ENCODE measurements at places on chromosomes 1 and 21.
A peak's percentile ranks its signal among the peaks of the same experiment; 100 is the strongest.

DNA sequence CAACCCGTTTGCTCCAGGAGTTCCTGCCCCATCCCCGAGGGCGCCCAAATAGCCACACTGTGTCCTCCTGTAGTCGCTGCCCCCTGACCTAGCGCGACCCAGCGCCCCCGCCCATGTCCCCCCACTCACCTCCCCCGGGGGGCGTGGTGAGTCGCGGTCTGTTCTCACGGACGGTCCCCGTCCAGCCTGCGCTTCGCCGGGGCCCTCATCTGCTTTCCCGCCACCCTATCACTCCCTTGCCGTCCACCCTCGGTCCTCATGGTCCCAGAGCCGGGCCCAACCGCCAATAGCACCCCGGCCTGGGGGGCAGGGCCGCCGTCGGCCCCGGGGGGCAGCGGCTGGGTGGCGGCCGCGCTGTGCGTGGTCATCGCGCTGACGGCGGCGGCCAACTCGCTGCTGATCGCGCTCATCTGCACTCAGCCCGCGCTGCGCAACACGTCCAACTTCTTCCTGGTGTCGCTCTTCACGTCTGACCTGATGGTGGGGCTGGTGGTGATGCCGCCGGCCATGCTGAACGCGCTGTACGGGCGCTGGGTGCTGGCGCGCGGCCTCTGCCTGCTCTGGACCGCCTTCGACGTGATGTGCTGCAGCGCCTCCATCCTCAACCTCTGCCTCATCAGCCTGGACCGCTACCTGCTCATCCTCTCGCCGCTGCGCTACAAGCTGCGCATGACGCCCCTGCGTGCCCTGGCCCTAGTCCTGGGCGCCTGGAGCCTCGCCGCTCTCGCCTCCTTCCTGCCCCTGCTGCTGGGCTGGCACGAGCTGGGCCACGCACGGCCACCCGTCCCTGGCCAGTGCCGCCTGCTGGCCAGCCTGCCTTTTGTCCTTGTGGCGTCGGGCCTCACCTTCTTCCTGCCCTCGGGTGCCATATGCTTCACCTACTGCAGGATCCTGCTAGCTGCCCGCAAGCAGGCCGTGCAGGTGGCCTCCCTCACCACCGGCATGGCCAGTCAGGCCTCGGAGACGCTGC, 1.1 kb downstream of the HTR6 start:
- no peak for DNase-seq

DNA sequence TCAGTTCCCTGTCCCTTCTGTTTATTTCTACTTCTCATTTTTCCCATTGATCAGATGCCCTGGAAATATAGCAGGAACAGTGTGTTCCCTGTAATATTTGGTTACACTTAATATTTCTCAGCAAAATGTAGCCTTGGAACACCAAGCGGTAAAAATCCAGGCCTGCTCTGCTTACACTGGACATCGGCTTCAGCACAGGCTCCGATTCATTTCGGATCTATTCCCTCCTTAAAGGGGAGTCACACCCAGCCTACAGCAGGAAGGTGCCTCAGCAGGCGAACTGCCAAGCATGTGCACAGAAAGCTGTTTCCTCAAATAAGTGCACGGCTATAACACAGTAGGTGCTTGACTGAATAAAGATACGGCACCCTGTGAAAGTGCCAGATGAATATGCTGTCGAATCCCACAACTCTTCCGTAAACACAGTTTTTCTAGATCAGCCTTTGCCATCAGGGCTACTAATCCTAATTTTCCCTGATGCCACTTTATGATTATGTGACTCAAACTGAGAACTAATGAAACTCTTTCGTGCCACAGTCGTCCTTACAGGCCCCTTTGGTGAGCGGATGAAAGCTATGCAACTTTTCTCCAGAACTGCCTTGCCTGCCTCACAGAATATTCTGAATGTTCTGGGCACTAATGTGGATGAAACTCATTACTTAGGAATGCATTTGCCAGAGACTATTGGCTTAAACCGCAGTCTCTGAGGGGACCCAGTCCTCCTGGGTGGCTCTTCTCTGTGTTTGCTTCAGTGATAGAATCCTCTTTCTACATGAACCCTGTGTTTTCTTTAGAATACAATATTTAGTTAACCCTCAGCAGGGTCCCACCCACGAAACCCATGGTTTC, 275.5 kb upstream of the RUNX1 start:
- peak; percentile 60 for DNase-seq

DNA sequence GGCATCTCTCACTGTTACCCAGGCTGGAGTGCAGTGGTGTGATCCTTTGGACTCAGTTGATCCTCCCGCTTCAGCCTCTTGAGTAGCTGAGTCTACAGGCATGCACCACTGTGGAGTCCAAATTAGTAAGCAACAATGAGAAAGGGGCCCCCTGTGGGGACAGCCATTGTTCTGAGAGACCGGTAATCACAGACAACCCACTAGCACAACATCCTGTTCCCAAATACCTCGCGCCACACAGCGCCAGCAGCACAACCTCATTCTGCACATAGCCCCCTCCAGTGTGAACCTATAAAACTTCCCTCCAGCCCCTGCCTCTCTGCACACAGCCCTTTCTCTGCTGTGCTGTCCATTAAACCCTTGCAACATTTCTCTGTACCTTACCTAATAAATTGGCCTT, 226.4 kb downstream of the DYRK1A start:
- DNase-seq: no peak

DNA sequence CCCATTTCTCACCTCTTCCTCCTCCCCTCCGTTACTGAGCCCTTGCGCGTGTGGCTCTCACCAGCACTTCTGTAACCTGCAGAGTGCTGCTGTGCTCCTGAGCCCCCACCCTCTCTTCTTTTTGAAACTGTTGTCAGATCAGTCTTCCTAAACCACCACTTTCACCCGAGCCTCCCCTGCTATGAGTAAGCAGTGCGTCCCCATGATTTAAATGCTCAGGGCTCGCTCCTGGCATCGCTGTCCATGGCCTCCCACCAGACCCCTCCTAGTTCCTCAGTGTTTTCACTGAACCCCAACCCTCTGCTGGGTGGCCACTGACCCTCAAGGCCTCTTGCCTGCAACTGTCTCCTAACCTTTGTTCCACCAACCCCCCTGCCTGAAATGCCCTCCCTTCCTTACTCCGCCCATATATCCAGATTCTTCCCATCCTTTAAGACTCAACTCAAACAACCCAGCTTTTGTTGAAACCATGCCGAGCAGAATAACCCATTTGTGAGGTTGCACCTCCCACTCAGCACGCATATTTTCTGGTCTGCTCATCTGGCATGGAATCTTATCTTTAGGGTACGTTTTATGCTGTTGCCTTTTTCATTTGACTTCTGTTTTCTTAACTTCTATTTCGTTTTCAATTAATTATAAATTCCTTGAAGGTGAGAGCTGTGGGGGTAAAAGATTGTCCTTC, 64.5 kb upstream of the FAM3B start:
- DNase-seq: peak; percentile 42

GRCh38 chr1:64885648-64886047, 80.7 kb downstream of the JAK1 start:
- no peak for DNase-seq

GRCh38 chr21:32211306-32211705, 67.5 kb downstream of the MIS18A start:
- DNase-seq: no peak

- DNase-seq: no peak
Observed at GRCh38 chr1:171280599-171280998, 32.3 kb downstream of the FMO1 start.

DNA sequence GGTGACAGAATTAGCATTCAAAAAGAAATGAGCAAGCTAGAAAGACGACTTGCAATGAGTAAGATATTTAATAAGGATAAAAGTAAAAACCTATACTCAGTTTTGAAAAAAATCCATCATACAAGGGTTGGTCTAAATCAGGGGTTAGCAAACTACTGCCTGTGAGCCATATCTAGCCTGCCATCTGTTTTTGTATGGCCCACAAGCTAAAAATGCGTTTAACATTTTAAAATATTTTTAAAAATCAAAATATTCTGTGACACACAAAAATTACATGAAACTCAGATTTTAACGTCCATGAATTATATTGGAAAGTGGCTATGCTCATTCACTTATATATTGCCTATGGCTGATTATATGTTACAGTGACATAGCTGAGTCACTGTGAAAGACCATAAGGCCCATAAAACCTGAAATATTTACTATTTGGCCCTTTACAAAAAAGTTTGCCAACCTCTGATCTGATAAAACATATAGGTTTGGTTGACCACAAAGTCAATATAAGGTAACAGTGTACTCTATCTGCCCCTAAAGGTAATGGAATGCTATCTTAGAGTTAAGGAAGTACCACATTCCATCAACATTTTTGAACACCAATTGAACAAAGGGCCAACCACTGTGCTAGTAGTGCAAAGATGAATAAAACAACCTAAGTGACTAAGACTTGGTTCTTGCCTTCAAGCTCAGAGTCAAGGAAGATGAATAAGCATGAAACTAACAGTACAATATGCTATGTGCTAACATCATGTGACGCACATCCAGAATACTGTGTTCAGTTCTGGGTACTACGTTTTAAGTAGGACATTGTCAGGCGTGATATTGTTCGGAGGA, 3.2 kb downstream of the IFT25 start:
- no peak for DNase-seq

GRCh38 chr1:158414651-158415345, 11.2 kb downstream of the OR10K2 start:
- no peak for DNase-seq

DNA sequence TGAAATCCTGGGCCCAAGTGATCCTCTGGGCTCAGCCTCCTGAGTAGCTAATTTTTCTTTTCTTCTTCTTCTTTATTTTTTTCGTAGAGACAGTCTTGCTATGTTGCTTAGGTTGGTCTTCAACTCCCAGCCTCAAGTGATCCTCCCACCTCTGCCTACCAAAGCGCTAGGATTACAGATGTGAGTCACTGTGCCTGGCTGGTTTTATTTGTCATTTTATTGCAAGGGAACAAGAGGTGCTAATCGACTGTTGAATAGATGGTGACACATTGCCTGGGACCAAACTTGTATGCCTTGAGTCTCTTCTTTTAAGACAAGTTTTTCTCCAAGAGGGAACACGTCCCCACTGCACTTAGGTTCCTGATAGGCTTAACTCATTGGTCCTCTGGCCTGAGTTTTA, 20.0 kb upstream of the KLHDC8A start:
- no peak for DNase-seq

GRCh38 chr1:41664861-41665640, 180.6 kb upstream of the EDN2 start:
- DNase-seq: peak; percentile 52

DNA sequence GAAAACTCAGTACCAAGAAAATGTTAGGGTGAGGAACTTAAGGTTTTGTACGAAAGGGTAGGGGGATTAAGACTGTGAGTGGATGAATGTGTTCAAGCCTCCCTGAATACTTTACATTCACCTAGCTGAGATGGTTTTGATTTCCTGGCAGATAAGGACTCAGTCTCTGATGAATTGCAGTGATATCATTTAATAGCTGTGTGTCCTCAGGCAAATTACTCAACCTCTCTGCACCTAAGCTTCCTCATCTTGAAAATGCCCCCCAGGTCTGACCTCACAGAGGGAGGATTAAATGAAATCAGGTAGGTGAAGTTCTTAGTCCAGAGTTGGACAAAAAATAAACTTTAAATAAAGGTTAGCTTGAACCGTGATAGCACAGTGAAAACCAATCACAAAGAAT, 48.4 kb downstream of the CAMK2N1 start:
- DNase-seq: no peak

DNA sequence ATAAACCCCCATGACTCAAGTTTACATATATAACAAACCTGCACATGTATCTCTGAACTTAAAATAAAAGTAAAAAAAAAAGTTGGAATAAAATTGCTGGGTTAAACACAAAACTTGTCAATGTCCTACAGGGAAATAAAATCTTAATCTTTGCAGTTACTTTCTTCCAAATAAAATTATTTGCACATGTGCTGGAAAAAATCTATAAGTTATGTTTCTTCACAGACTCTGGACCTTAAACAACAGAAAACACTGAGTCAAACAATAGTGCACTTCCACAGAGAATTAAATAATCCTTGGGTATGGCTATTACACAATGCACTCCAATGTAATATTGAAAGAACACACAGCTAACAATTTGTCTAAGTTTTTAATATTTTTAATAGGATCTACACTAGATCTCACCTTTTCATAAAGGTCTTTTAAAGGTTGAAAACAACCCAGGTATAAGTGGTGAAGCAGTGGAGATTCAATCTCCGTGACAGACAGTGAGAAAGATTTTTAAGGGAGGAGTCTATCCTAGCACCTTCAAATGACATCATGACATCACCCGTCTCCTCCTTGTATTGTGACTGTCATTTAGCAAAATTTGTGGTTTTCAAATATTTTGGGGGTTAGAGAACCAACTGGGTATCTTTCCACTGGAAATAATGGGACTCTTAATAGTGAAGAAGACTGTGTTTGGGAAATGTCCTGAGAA, 25.2 kb upstream of the FGGY start:
- no peak for DNase-seq

GRCh38 chr1:111474521-111474920, 737 bp downstream of the C1orf162 start:
- DNase-seq: no peak

DNA sequence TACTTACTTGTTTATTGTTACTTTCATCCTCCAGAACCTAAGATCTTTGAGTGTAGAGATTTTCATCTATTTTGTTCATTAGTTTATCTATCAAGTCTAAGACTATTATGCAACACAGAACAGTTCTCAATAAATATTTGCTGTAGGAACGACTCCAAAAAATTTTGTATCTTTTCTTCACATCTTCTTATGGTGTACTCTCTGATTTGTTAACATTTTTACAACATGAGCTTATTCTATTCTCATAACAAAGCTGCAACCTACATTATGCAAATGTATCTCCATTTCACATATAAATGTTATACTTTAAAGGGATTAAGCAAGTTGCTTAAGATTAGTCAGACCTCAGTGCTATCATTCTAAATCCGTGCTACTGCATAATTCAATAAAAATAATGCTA, 514.2 kb upstream of the ZP4 start:
- DNase-seq: no peak

GRCh38 chr1:203284411-203285123, 20.8 kb upstream of the BTG2 start:
- DNase-seq: no peak

DNA sequence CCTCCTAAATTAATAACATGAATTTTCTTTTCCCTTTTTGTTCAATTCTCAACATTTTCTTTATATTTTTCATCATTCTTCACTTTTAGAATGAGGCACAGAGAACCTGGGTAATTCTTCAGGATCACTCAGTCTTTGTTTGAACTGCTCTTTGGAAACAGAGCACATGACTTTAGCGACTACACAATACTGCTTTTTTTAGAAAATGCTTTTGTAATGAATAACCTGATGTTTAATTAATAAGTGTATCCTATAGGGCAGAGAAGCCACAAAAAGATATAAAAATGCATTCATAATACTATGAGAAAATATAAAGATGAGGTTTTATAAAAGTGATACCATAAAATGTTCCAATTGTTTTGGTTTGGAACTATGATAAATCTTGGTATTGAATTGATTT, 77.8 kb downstream of the LRRC7 start:
- DNase-seq: no peak
